Liver (tissue), 10 donors: ENCODE measurements at places on chromosomes 1 and 21.

DNA sequence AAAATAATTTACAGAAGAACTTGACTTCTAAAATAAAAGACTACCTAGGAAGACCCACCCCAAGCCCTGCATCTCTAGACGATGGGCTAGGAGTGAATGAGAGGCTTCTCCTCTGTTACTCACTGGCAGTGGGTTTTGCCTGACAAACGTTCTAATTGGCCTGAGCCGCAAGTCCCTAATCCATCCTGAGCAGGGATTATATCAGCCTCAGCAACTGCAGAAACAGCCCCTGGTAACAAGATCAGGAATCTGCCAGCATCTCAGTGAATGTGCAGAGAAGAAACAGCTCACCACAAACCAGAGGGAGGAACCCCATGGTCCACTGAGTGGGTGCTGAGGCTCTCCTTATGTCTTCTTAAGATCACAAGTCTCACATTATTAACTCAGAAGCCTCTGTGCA lies 240.6 kb downstream of the BRINP2 start:
- DNase-seq = no peak

- DNase-seq = no peak
Measured at GRCh38 chr1:218669431-218669830, 324.3 kb downstream of the TGFB2 start.

DNA sequence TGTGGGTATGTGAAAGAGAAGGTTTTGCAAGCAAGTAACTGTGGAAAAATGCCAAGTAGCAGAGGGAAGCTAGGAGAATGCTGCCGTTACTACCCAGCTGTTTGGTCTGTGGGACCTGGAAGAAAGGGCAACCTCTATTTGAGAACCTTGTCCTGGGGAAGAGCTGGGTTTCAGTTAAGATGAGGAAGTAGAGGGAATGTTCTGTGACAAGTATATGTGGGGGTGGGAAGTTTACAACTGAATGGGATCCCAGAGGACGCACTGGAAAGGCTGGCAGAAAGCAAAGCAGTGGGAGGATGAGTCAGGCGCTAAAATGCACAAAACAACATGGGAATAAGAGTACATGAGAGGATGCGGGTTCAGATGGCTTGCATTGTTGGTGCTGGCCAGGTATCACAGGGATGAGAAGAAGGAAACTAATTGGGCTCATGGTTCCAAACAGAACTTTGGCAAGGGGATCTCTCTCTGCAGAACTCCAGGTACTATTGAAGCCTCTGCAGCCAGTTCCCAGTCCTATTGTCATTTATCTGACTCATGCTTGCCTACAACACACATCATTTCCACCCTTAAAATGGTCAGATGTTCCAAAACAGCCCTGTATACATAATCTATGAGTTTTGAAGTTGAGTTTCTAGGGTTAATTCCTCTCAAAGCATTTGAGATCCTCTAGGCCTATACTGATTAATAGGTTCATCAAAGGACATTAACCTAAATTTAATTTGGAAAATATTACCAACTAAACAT lies 88.5 kb upstream of the VAV3 start:
- no peak for DNase-seq

GRCh38 chr1:17978016-17978415 lies 129.6 kb upstream of the IGSF21 start:
- DNase-seq = no peak

DNA sequence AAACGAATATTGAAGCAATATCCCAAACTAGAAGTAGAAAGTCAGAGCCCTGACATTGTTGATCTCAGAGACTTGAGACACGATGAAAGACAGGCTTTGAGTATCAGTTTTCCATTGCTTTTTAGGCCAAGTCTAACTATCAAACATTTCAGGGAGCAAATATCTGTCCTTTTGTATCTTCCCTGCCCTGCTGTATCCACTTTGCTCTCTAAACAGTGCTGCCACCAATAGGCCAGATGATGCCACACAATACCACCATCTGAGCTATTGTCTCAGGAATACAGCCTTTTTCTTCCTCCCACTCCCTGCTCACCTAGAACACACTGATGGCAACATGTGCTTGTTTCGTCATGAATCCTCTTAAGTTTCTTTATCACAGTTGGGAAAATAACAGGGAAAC lies 62.6 kb upstream of the SPAG17 start:
- DNase-seq = no peak

GRCh38 chr1:79012500-79012899 lies 6.0 kb upstream of the ADGRL4 start:
- DNase-seq = no peak

GRCh38 chr1:85465099-85465785 lies at the start of gene DDAH1:
Gene DDAH1, minus strand, starts transcription at chr1:85465159. Its CDS starts 114 bp downstream, at chr1:85465045.
- peak; percentile 43 for DNase-seq

GRCh38 chr1:1906185-1907097 lies 8.6 kb upstream of the CALML6 start:
- DNase-seq = peak; percentile 83

DNA sequence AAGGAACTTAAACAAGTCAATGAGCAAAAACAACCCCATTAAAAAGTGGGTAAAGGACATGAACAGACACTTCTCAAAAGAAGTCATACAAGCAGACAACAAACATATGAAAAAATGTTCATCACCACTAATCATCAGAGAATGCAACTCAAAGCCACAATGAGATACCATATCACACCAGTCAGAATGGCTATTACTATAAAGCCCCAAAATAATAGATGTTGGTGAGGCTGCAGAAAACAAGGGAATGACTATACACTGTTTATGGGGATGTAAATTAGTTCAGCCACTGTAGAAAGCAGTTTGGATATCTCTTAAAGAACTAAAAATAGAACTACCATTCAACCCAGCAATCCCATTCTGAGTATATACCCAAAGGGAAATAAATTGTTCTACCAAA lies 51.2 kb downstream of the MRPL39 start:
- DNase-seq = no peak

DNA sequence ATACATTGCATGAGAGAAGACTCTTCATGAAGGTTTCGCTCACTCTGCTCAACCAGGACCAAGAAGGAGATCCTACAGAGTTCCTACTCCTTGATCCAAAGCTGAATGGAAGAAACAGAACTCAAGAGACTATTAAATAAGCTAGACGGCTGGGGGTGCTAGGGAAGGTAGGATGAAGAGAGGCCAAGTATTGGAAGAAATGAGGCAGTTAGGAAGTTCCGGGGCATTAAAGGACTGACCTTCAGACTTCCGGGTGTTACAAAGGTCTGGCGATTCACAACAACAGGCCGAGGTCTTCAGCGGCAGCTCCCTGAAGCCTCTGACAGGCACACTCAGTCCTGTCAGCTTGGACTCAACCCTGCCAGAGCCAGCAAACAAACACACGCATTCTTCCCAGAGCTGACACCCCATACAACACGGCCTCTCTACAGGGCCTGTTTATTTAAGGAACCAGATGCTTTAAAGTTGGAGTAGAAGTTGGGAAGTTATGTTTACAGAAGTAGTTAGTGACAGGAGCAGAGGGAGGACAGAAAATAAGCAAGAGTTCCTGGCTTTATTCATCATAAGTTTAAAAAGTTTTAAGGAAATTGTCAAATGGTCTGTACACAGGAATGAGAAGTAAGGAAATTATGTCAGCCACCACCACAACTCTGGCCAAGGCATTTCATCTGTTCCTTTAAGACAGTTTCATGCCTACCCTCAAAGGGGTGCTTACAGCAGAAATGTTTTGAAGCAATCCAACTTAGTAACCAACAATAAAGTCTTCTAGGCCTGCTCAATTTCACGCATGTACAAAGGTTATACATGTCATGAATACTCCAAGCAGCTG lies 4.7 kb downstream of the SORT1 start:
- peak; percentile 47 for DNase-seq

- DNase-seq = no peak
Measured at GRCh38 chr1:85628791-85629531, 48.4 kb downstream of the CCN1 start.

DNA sequence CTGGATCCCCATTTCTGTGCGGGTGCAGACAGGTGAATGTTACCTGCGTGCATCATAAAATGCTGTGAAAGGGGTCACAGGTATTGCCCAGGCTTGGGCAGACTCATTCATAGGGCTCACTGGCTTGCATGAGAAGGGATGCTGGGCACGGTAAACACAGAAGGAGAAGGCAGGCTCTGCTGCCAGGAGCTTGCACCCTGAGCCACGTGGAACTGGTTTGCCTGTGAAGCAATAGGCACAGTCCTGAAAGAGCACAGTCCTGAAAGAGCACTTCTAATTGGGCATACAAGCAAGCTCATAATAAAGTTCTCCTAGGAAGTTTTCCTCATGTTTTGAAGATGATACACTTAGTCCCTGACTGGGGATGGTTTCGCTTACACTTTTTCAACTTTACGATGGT lies 40.9 kb downstream of the GALNT2 start:
- DNase-seq = no peak

DNA sequence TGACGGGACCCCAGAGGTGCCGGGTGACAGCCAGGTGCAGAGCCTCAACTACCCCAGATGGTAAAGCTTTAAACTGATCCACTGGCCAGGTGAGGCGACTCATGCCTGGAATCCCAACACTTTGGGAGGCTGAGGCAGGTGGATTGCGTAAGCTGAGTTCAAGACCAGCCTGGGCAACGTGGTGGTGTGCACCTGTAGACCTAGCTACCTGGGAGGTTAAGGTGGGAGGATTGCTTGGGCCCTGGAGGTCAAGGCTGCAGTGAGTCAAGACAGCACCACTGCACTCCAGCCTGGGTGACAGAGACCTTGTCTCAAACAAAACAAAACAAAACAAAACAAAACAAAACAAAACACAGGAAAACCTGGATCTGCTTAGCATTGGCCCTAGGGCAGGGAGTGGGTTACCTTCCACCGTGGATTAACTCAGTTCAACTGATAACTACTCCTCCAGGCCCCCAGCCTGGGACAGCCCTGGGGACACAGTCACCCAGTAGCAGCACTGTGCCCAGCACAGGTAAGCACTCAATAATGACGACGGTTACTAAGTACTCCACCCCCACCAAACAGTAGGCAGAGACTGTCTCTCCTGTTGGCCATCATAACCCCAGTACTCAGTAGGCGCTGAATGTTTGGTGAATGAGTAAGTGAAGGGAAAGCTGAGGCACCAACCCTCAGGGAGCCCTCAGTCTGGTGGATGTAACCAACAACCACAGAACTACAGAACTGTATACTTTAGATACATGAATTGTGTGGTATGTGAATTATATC lies 21.6 kb downstream of the SLC66A1 start:
- no peak for DNase-seq

- no peak for DNase-seq
Measured at GRCh38 chr1:206951318-206952100, 5.2 kb upstream of the PIGR start.

GRCh38 chr21:28737674-28738419 lies 254.8 kb downstream of the LTN1 start:
- DNase-seq = no peak

- no peak for DNase-seq
Measured at GRCh38 chr1:1625404-1625775, 6.6 kb upstream of the MMP23B start.

- DNase-seq = no peak
Measured at GRCh38 chr1:180345148-180345547, 115.1 kb downstream of the LHX4 start.

DNA sequence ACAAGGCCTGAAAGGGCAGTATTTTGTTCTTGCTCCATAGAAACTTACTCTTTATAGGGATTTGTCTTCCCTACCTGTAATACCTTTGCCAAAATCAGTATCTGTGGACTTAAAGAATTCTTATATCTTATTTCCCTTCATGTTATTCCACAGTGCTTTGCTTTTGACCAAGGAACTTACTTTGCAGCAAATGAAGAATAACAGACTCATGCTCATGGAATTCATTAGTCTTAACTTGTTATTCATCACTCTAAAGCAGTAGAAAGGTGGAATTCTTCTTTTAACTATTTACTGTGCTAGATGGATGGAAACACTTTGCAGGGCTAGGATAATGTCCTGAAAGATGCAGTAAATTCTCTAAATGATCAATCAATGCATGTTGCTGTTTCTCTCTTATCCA lies 45.9 kb downstream of the DUSP10 start:
- DNase-seq = no peak

- DNase-seq = no peak
Measured at GRCh38 chr1:179806333-179806732, 63.2 kb downstream of the FAM163A start.

- DNase-seq = no peak
Measured at GRCh38 chr1:162191396-162192305, 122.2 kb downstream of the NOS1AP start.

DNA sequence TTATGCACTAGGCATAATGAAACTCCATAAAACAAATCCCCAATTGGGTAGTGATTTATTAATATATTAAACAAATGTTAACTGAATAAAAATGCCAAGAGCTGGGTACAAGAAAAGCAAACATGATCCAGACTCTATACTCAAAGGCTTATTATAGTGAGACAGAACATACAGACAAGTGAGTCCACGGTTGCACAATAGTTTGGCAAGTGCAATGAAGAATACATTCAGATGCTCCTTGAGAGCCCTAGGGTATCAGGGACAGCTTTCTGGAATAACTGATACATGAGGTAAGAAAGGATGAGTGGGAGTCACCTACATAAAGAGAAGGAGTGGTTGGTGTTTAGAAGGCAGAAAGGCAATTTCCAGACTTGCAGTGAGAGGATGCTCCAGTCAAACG lies 85.1 kb downstream of the VAV3 start:
- DNase-seq = no peak

DNA sequence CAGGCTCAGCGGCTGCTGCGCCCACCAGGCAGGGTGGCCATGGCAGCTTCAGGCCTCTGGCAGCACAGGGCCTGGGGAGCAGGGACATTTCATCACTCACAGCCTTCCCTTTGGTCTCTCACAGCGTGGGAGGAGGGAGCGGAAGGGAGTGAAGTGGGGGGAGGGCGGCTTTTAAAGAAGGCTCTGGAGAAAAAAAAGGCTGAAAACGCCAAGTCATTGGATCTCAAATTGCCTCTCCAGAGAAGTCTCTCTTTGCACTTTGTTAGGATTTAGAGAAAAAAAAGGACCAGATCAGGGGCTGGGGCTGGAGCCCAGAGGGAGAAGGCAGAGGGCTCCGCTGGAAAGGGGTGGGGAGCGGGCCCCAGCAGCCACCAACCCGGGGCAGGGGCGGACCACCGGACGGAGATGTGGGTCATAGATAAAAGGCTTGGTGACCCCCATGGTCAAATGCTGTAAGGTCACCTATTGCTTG lies 209.9 kb downstream of the GRIK3 start:
- no peak for DNase-seq

- DNase-seq = no peak
Measured at GRCh38 chr1:33735624-33736023, 128.3 kb upstream of the HMGB4 start.

GRCh38 chr1:35568975-35569395 lies 4.1 kb upstream of the TFAP2E start:
- DNase-seq = peak; percentile 71

DNA sequence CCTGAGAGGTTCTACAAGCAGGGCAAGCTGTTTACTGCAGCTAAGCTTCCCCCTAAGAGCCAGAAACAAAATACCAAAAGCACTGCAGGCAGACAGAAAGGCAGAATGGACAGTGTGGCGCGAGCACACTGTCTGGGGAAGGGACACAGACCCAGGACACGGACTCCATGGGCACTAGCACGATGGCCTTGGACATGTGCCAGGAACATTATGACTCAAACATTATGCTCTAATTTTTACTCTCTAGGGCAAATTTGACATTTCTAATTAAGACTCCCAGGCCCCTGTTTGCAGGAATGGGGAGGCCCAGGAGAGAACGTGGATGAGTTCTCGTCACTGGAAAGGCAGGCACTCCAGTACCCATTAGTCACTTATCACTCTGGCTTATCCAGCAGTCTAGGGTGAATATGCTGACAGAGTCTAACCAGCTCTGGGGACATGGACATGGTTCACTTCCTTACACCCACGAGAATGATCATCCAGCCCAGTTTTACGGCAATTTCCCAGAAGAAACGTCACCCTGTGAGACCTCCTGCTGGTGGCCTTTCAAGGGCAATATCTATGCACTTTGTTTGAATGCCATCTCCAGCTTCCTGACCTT lies 45.1 kb downstream of the CAPN8 start:
- no peak for DNase-seq

- no peak for DNase-seq
Measured at GRCh38 chr1:220966041-220966440, 86.8 kb downstream of the HLX start.
